Activated naive CD8-positive, alpha-beta T cell treated with anti-CD3 and anti-CD28 coated beads for 36 hours (primary cell): ENCODE measurements at places on chromosomes 2 and 18. TPM values are rescaled to one million over a fixed set of nuclear protein-coding genes. Genes with fewer than 3 reads are reported as not detected.

The SLC23A3 gene
- 0.92 TPM for total RNA-seq

The TSPYL6 gene
- total RNA-seq, result not detected

The ALLC gene
- not detected for total RNA-seq

The PIEZO2 gene
- not detected for total RNA-seq

The NOL4 gene
- total RNA-seq, result not detected

The FBXO36 gene
- 1.3 TPM for total RNA-seq
